ENCODE measurements at places on chromosomes 1 and 21. TPM values are rescaled to one million over a fixed set of nuclear protein-coding genes. Genes with fewer than 3 reads are reported as not detected.

- no peak for DNase-seq
Observed at GRCh38 chr1:216937491-216937890, 214.3 kb upstream of the ESRRG start.

GRCh38 chr1:6035303-6035702 lies 10.4 kb upstream of the KCNAB2 start:
- DNase-seq = no peak

DNA sequence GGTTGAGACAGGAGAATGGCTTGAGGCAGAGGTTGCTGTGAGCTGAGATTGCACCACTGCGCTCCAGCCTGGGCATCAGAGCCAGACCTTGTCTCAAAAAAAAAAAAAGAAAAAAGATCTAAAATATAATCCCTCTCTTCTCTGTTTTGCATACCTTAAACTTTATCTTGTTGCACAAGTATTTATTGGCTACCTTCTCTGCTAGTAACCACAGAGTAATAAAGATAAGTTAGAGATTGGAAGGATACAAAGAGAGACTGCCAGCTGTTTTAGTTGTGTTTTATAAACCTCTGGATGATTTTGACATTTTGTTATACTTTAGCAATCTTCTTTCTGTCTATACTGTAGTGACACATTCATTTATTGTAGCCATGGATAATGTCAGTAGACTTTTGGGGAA lies 27.7 kb downstream of the AGO3 start:
- no peak for DNase-seq

DNA sequence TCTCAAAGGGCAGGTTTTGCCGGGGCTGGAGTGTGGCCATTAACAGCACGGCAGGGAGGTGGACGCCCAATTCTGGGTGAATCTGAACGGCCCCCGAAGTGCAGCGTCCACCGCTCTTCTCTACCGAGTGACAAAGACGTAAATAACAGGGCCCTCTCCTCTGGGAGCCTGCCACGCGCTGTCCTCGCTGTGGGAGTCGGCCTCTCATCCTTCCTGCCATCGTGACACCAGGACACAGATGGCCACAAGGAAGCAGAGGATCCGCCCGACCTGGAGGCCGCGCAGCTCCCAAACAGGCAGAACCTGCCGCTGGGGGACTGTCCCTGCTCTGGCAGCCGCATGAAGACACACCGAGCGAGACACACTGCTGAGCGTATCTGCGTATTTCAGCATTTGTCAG lies 12.1 kb upstream of the CDK11B start:
- DNase-seq = peak; percentile 19

DNA sequence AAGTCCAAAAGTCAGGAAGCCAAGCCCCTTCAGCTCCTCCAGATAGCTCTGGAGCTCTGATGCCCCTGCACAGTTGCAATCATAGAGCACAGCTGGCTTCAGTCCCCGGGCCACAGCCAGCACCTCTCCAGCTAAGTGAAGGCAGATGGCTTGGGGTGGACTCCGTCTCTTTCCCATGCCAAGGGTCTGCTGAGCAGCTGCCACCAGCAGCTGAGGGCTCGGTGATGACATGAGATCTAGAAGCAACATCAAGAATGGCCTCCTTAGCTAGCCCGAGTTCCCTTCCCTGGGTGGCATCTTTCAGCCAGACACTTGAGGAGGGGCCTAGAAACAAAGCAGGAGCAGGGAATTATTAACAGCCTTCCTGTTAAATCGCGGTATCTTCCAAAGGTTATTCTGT lies 973 bp downstream of the C1orf74 start:
- no peak for DNase-seq

DNA sequence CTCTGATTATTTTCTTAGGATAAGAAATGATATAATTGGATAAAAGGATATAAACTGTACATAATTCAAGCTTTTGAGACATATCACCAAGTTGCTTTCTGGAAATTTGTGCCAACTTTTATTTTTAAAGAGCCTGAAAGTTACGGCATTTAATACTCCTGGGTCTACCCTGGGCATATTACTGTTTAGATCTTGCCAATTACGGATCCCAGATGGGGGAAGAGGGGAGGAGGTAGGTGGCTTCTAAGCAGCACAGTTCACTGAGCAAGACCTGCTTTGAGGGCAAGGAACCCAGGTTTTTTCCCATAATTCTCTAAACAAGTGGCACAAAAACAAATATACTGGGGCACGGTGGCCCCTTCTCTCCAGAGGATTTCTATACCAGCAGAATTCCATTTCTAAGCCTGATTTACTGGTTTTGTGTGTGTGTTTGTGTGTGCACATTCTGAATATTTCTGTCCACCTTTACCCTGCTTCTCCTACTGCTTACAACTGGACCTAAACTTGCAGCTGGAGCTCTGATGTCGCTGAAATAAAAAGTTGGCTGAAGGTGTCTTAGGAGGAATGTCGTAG lies 76.7 kb downstream of the LAMC2 start:
- DNase-seq = no peak

- no peak for DNase-seq
Observed at GRCh38 chr1:237492359-237492758, 398.4 kb downstream of the ZP4 start.

DNA sequence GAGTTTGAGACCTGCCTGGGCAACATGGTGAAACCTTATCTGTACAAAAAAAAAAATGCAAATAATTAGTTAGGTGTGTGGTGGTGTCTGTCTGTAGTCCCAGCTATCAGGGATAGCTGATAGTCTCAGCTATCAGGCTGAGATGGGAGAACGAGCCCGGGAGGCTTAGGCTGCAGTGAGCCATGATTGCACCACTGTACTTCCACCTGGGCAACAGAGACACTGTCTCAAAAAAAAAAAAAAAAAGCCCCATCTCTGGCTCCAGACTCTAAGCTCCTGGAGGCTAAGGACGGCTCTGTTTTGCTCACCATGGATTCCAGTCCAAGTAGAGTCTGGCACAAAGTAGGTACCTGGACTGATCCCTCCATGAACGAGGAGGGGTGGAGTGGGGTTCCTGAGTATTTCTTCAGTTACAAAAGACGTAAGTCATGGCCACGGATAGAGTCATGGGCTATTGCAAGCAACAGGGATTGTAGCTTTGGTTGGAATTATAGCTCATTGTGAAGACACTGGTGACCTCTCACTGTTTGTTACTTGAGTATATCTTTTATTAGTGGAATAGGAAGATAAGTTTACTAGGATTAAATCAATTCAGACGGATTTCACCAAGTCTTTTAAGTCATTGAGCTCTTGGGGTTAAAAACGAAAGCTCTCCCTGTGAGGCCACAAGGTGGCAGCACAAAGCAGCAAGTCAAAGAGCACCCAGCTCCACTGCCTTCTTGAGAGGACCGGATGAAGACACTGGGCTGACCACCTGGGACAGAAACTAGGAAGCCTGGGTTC lies 35.6 kb upstream of the TMEM61 start:
- DNase-seq = peak; percentile 80

- DNase-seq = peak; percentile 87
Observed at GRCh38 chr1:47333922-47334764, 553 bp downstream of the CMPK1 start.

Gene OR2T12
- not detected for total RNA-seq

Gene OR10J1
- total RNA-seq = not detected

Gene ADGRL4
- total RNA-seq = 3.1 TPM

Gene C21orf58
- 4.6 TPM for total RNA-seq

Gene LCE2B
- total RNA-seq = not detected

Gene PLCH2
- 4.6 TPM for total RNA-seq
